ENCODE measurements at places on chromosomes 2 and 18. TPM values are rescaled to one million over a fixed set of nuclear protein-coding genes. Genes with fewer than 3 reads are reported as not detected.

SCN3A gene
- total RNA-seq, result 0.35 TPM

CXCR4 gene
- total RNA-seq, result 4.4 TPM

DOK6 gene
- 10.6 TPM for total RNA-seq

HJURP gene
- total RNA-seq, result not detected

C2orf78 gene
- not detected for total RNA-seq

RAPH1 gene
- 20.6 TPM for total RNA-seq

AQP4 gene
- 0.75 TPM for total RNA-seq

DLX1 gene
- total RNA-seq, result not detected

- no peak for DNase-seq
Measured at GRCh38 chr18:5463831-5464230, 80.0 kb downstream of the EPB41L3 start.

DNA sequence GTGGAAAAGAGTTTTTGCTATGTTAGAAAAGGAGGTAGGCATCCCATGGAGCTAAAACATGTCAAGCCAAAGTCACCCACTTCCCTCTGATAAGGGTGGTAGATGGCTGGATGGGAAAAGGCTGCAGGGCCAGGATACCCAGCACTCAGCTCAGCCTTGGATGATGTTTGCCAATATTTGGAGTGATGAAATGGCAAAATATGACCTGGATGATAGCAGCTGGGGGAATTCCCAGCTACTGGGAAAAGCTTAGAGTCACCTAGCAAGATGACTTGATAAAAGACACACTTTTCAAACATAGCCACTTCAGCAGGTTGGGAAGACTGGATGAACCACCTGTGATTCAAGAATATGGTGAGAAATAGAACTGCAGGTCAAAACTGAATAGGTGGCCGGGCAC lies 10.1 kb downstream of the RFX8 start:
- DNase-seq, result no peak

DNA sequence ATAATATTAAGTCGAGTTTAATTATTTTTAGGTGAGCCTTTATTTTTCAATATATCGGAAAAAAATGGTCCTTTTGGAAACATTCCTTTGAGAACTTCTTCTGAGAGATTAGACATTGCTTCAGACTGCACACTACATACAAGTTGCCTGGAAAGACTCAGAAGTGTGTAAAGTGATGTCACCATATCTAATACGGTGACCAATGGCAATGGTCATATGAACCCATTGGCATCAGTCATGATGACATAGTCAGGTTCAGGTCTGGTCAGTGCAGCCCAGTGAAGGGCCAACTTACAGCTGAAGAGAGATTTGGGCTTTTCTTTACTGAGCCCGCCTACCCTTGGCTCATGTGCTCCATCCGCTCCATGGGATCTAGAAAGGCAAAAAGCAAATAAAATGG lies 283.5 kb upstream of the EPAS1 start:
- DNase-seq, result no peak

GRCh38 chr2:64311191-64311910 lies 142.6 kb upstream of the LGALSL start:
- DNase-seq, result no peak

DNA sequence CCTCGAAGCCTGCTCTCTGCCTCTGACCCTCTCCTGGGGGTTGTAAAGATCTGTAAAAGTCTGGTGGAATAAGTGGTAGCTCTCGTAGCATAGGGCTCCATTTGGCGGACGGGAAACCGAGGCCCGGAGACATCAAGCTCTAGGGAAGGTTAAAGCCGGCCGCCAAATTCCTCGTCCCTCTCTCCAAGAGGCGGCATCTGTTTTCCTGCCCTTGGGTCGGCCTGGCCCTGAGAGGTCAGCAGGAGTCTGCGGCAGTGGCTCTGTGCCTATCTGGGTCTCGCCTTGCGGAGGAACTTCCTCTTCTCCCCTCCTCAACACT lies 72.4 kb downstream of the TEX51 start:
- DNase-seq, result no peak

- no peak for DNase-seq
Measured at GRCh38 chr2:63192169-63192888, 141.7 kb downstream of the OTX1 start.

DNA sequence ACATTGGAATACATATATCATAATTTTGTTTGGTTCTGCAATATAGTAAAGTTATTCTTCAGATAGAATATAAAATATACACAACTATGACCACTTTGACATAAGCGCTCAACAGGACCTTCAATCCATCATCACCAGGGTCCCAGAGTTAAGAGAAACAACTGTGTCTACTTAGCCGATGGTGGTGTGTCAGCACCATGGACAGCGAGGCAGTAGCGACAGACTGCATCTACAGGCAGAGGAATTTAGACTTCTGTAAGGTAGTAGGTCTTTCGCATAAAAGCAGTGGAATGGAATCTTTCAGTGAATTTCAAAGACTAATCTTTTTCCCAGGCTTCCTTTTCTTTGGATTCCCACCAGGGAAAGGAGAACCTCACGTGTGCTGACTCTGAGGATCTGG lies 20.5 kb upstream of the LRPPRC start:
- DNase-seq, result no peak

GRCh38 chr2:58042486-58042970 lies 4.1 kb upstream of the VRK2 start:
- DNase-seq, result no peak

DNA sequence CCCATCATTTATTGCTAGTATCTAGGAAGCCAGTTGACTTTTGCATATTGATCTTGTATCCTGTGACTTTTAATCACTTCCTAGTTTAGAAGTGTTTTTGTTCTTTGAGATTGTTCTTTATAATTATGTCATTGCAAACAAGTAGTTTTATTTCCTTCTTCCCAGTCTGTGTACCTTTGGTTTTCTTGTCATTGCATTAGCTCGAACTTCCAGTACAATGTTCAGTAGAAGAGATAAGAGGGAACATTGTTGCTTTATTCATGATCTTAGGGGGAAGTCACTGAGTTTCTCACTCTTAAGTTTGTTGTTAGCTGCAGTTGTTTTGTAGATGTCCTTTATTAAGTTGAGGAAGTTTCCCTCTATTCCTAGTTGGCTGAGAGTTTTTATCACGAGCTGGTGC lies 61.0 kb downstream of the TRAPPC12 start:
- DNase-seq, result no peak

DNA sequence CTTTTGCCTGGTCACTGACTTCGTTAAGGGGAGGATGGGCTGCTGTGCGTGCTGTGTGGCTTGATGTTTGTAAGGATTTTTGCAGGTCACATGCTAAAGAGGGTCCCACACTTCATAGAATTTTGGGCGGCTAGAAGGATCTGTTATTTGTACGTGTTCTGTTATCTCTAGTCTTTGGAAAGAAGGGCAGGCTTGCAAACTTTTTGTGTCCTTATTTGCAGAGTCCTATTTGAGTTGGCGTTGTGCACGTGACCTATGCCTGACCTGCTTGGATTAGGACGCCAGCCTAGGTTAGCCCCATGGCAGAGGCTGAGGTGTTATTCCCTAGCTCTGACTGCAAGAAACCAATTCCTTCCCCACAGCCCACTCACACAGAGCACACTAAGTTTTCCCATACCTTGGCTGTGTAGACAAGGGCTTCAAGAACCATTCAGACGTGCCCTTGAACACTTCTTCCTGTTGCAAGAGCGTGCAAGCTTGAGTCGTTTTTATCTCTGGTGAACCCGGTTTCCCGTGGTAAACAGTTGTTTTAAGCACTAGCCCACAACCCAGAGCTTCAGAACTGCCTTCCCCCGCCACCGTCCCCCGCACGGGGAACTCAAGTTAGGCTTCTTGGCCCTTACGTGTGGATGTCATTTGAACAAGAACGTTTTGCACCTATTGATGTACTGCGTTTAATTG lies 94.6 kb downstream of the LDLRAD4 start:
- no peak for DNase-seq

GRCh38 chr2:66498289-66498975 lies 63.5 kb downstream of the MEIS1 start:
- DNase-seq, result no peak

- DNase-seq, result no peak
Measured at GRCh38 chr2:35468245-35468644, 887.3 kb upstream of the CRIM1 start.

DNA sequence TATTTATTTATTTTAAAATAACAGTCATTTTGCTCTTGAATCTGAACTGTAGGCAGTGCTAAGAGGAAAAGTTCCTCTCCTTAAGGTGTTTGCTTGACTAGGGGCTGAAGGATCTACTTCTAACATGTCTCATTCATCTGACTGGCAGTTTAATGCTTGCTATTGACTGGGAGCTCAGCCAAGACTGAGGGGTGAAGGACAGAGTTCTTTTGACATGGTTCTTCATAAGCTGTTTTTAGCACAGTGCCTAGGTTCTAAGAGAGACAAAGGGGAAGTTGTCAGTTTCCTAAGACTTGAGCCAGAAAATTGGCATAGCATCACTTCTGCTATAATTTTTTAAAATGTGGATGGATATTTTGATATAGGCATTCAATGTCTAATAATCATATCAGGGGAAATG lies 73.0 kb downstream of the COMMD1 start:
- no peak for DNase-seq

DNA sequence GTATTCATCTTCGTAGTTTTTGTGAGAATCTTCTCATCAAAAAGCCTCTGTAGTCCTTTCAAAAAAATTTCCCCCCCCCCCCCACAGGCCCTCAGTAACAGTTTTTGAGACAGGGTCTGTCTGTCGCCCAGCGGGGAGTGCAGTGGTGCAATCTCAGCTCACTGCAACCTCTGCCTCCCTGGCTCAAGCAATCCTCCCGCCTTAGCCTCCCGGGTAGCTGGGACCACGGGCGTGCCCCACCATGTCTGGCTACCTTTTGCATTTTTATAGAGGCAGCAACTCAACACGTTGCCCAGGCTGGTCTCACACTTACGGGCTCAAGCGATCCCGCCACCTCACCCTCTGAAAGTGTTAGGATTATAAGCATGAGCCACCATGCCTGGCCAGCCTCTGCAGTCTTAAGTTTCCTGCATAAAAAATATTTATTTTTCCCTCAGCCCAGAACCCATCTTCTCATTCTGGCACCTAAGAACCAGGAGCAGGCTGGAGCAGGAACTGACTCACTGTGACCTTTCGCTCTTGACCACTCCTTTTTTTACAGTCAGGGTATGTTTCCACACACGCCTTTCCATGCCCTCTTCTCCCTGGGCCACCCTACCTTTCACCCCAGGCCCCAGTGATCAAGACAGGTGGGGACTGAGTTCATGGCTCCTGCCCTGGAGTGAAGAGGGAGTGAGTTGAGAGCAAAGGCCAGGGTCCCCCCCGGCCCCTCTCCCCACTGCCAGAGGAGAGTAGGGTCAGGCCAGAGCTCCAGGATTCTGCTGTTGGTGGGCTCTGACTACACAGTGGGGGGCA lies 32.5 kb upstream of the NT5DC4 start:
- DNase-seq, result no peak

GRCh38 chr2:74481961-74482800 lies 617 bp downstream of the CCDC142 start:
- DNase-seq, result no peak

DNA sequence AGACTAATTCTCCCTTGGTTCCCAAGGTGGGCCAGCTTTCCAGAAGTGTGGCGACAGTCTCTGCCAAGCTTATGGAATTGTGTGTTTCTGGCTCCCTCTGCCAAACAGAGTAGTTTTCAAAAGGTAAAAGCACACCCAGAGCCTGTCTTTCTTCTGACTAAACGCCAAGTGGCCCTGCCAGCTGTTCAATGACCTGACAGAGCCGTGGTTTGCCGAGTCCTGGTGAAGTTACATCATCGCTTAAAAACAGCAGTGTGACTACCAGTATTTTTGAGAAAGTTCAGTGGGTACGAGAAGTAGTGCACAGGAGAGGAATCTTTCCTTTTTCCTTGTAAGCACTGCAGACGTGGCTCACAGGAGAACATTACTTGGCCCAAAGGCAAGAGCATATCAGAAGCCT lies 1.9 kb downstream of the PER2 start:
- no peak for DNase-seq

DNA sequence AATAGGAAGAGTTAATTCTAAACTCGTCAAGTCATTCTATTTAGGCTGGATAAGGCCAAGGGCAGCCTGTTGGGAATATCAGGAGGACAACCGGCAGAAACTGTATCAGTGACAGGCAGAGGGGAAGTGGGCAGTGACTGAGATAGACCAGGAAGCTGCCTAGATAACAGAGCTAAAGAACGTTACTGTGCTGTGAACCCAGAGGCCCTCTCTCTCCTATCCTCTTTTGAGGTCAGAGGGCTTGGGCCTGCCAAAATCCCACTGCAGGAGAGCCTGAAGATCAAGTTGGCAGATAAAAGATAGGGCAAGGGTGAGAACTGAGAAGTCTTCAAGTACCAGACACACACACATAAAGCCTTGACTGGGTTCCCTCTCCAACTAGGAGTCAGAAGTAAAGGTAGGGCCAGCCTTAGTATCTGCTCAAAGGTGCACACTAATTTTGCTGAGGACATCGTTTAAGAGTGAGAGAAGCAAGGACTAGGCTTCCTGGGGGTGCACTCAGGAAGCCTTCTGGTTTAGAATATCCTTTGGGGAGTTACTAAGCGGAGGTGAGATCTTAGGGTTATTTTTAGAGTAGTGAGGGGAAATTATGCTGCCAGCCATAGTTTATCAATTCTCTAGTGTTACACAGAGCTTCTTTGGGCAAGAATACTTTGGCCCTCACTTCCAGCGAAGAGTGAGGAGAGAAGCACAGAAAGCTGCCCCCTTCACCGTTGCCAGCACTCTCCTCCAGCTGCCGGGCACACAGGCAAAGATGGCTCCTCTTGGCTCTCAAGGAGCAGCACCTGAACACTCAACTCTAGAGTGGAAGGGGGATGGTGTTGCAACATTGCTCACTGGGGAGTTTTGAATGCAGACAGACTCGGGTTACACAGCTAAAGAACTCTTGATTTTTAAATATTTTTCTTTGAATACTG lies 9.8 kb downstream of the CAVIN2 start:
- no peak for DNase-seq

DNA sequence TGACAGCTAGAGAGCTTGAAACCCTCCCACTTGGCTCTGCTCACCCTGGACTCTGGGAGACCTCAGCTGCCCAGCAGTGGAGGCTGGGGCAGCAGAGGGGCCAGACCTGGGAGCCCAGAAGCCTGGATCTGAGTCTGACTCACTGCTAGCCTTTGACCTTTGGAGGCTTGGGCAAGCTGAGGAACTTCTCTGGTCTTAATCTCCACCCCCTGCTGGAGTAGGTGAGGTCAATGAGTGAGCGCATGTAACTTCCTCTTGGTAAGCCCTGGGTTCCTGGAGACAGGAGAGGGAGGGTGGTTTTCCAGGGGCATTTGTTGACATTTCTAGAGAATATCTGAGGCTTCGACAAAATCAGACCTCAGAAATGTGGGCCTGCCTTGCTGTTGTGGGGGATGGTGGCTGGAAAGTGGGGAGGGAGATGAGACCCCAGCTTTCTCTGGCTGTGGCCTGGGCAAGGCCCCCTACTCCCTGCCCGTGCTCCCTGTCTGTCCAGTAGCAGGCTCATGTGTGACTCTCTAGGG lies 73.0 kb upstream of the YWHAQ start:
- DNase-seq, result no peak

DNA sequence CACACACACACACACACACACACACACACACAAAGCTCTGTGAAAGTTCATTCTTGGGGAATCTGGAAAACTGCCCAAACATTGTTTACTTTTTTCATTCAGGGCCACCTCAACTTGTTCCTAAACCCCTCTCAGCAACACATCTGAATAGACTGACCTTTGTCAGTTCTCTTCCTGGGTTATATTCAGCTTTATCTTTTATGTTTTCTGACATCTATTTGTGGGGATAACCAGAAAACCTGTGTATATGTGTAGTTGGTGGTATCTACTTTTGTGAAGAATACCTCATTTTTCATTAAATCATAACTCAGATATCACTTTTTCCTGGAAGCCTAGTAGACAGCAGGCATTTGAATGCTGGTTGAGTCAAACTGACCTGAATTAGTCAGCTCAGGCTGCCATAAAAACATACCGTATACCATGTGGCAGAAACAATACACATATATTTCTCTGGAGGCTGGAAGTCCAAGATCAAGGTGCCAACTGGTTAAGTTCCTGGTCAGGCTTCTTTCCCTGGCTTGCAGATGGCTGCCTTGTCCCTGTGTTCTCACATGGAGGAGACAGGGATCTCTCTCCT lies 11.0 kb upstream of the RNF144A start:
- no peak for DNase-seq
